Kidney tubule cell (primary cell): ENCODE measurements at places on chromosomes 12 and 14.
A peak's percentile ranks its signal among the peaks of the same experiment; 100 is the strongest.

DNA sequence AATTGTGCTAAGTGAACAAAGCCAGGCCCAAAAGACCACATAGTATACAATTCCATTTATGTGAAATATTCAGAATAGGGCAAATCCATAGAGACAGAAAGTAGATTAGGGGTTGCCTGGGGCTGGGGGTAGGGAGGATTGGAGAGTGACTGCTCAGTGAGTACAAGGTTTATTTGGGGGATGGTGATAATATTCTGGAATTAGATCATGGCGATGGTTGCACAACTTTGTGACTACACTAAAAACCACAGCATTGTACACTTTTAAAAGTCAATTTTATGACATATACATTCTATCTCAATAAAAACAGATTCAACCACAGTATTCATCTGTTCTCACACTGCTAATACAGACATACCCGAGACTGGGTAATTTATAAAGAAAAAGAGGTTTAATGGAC, 68.7 kb upstream of the MAP1LC3B2 start:
- no peak for DNase-seq

GRCh38 chr12:110198386-110198785, 74.2 kb downstream of the IFT81 start:
- no peak for DNase-seq

DNA sequence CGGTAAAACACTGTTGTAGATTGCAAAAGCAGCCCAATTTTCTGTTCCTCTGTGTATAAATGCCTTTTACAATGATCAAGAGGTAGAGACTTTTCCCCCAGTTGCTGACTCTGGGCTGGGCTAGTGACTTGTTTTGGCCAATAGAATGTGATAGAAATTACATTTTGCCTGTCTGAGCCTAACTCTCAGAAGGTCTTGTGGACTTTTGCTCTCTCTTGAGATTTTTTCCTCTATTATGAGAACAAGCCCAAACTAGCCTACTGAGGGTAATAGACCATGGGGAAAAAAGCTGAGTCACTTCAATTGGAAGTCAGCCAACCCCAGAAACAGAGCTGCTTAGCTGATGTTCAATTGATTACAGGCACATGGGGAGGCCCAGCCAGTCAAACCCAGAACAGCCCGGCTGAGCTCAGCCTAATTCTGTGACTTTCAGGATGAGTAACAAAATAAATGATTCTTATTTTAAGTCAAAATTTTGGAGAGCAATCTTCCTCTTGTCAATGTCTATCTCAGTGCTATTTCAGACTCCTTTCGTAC, 61.4 kb downstream of the MYF5 start:
- peak; percentile 94 for DNase-seq

GRCh38 chr12:93804392-93805179, 127.4 kb downstream of the CRADD start:
- peak; percentile 81 for DNase-seq

DNA sequence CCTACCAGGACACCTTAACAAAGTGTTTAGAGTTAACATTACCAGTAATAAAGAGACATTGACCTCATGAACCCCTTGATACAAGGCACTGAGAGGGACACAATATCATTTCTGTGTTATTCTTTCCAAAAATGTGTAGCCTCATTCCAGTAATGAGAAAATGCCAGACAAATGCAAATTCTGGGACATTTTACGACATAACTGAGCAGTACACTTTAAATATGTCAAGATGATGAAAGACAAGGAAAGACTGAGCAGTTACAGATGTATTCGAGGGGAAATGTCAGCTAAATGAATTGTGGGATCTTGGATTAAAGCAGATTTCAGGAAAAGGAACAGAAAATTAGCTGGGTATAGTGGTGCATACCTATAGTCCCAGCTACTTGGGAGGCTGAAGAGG, 255.6 kb downstream of the ERC1 start:
- DNase-seq = no peak

DNA sequence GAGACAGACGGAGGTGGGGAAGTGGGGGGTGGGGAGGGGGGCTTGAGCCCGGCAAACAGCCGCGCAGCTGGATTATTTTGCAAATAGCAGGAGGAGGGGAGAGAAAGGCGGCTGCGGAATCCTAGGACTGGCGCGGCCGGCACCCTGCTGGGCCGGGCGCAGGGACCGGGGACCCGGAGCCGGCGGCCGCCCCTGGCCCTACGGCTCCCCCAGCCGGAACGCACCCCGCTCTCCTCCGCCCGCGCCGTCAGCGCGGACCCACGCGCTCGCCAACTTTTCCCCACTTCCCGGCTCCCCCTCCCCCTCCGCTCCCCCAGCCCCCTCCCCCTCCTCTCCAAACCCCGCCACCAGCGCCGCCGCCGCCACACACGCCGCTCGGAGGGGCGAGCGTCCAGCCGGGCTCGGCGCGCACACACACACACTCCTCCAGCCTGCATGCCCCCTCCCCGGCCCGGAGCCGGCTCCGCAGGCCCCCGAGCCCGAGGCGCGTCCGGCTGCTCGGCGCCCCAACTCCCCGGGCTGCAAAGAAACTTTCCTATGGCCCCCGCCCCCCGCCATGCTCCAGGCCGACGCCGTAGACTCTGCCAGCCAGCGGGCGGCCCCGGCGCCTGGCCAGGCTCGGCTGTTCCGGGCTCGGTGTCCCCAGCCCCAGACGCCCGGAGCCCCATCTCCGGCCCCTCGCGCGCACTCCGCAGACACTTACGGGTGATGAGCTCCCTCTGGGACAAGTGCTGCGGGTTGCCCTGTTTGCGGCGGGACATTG, 1.4 kb downstream of the BCL11B start:
- DNase-seq = no peak

DNA sequence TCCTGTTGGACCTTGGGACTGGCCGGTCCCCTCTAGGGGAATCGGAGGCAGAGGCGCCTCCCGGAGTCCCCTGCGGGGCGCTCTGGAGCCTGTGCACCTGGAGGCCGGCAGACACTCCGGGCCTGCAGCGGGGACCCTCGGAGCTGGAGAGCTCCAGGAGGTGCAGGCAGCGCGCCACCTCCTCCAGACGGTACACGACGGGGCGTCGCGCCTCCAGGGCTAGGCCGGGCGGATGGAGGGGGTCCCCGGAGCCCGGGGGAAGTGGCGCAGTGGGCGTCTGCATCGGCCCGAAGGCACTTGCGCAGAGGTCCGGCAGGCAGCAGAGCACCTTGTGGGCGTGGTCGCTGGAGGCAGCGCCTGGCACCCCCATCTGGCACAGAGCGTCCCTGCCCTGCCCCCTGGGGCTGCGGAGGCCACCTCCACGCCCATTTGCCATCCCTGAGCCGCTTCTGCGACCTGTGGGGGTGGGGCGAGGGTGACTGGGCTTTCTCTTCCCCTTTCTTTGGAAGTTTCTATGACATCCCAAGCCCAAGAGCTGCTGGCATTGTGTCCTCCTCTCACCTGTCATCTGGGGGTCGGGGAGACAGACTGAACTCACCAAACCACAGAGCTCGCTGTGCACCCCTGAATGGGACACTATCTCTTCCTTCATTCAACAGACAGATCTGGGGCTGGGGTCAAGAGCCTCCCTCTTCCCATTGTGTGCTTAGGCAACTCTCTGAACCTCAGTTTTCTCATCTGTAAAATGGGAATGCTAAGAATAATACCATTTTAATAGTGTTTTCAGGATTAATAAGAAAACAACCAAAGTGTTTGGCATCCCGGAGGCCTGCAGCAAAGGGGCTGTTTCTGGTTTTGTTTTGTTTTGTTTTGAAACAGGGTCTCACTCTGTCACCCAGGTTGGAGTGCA, 37.5 kb upstream of the CORO1C start:
- DNase-seq = peak; percentile 39

GRCh38 chr14:78764240-78764639, 594.1 kb downstream of the NRXN3 start:
- peak; percentile 91 for DNase-seq

- no peak for DNase-seq
These were observed 12.3 kb upstream of the RTRAF start for GRCh38 chr14:51977075-51977474.

GRCh38 chr14:76023757-76024156, 38.2 kb downstream of the IFT43 start:
- DNase-seq = no peak
